Right atrium auricular region (tissue), 2 donors: ENCODE measurements at places on chromosomes 7 and 10. TPM values are rescaled to one million over a fixed set of nuclear protein-coding genes. Genes with fewer than 3 reads are reported as not detected.

- no peak overlapping the region for H3K27ac ChIP-seq
- DNase-seq: no peak
- H3K27me3 ChIP-seq: no peaks in the 10 kb centered on the region
- no peak overlapping the region for H3K4me3 ChIP-seq
Observed at GRCh38 chr7:82229164-82229563, 214.4 kb downstream of the CACNA2D1 start.

GRCh38 chr7:80488406-80488805, 23.5 kb downstream of the GNAT3 start:
- no peaks in the 10 kb centered on the region for H3K4me1 ChIP-seq
- DNase-seq: no peak
- H3K27ac ChIP-seq: no peak overlapping the region
- no peaks in the 10 kb centered on the region for H3K27me3 ChIP-seq
- no peak overlapping the region for H3K4me3 ChIP-seq

DNA sequence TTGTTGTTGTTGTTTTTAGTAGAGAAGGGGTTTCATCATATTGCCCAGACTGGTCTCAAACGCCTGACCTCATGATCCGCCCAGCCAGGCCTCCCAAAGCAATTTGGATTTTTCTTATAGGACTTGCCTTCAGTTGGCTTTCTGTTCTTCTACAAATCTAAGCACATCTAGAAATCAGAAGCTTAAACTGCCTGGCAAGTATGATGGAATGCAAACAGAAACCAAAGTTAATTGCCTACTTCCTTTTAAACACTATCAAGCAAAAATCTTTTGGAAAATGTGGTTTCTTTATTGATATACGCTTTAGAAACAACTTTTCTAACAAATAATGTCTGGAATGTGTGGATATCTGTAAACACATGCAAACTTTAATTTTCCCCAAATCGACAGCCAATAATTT, 64.9 kb downstream of the USP6NL start:
- no peak overlapping the region for H3K27ac ChIP-seq
- DNase-seq: no peak
- no peaks in the 10 kb centered on the region for H3K27me3 ChIP-seq
- no peak overlapping the region for H3K4me3 ChIP-seq
- no peaks in the 10 kb centered on the region for H3K36me3 ChIP-seq

DNA sequence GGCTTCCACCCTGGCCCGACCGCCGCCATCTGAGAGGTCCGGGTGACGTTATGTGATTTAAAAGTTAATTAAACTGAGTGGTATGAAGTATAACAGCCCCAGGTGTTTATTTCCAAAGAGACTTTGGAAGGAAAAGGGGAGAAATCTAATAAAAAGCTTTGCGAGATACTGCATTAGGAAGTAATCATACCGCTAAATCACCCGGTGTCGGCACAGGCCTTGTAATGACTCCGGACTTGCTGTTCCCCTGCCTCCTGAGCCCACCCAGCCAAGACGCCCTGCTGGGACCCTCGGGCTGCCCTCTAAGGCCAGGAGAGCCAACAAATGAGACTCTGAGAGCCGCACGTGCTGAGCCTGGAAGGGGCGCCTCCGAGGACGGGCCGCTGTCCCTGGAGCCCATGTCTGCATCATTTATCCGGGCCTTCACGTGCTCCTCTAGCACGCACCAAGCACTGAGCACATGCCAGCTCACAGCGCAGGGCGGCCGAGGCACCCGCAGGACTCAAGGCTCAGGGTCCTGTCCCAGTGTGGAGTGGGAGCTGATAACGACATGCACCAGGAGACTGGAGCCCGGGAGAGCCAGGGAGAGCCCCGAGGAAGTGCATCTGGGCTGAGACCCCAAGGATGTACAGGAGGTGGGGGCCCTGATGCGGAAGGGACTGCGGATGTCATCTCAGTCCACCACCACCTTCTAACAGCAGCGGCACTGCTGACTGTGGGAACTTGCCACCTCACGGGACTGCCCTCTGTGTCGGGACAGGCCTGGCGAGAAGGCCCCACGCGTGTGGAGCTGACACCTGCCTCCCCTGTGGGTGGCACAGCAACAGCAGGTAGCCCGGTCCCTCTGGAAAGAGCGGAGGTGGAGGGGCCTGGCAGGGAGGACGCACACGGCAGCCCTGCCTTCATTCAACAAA, 182.7 kb downstream of the ELFN1 start:
- no peak for DNase-seq
- H3K4me1 ChIP-seq: no peaks in the 10 kb centered on the region
- no peaks in the 10 kb centered on the region for H3K27me3 ChIP-seq

Gene RAMP3
- total RNA-seq: 62.0 TPM

Gene KLF14
- total RNA-seq: 0.35 TPM

Gene SFTPA1
- not detected for total RNA-seq

Gene ATP6V0A4
- total RNA-seq: not detected

Gene GIMAP8
- 6.6 TPM for total RNA-seq
